IPS-NIHi11 (cell line): ENCODE measurements at places on chromosomes 3 and 15.

- no peak for DNase-seq
These were observed 53.6 kb downstream of the FEZF2 start for GRCh38 chr3:62319570-62320243.

- DNase-seq, result no peak
These were observed 535.5 kb downstream of the SQOR start for GRCh38 chr15:46170326-46170725.

- DNase-seq, result no peak
These were observed 201.6 kb downstream of the OCA2 start for GRCh38 chr15:27897481-27897880.

DNA sequence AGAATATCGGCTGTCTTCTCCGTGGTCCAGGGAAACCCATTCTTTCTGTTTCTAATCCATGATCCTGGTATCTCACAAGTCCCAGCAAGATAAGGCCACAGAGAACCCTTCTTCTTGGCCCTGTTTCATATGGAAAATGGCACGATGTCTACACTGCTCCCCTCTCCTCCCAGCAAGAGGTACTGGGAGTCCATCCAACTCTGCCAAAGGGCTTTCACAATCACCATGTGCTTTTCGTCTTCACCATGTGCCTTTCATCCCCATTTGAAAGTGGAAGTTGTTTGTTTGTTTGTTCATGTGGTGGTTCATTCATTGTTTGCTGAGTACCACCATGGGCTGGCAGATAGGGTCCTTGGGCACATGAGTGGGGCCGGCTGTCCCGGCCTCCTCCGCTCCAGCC lies 5.5 kb downstream of the ITIH3 start:
- DNase-seq, result no peak

DNA sequence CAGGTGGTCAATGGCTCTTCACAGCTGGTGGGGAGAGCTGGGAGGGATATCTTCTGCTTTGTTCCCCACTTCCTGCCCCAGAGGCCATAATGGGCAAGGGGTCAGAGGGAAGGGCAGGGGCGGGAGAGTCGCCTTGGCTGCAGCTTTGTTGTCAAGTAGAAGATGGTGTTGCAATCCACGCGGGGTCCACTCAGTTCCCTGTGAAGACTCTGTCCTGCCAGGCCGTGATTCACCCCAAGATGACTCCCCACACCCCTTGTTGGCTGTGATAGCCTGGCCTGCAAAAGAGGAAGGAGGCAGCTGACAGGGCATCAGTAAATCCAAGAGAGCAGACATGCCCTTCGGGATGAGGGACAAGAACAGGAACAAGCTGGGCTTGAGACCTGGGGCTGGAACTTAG lies 6.9 kb downstream of the GALNT15 start:
- no peak for DNase-seq

- DNase-seq, result no peak
These were observed 928.2 kb downstream of the EPHA3 start for GRCh38 chr3:90035643-90036042.

DNA sequence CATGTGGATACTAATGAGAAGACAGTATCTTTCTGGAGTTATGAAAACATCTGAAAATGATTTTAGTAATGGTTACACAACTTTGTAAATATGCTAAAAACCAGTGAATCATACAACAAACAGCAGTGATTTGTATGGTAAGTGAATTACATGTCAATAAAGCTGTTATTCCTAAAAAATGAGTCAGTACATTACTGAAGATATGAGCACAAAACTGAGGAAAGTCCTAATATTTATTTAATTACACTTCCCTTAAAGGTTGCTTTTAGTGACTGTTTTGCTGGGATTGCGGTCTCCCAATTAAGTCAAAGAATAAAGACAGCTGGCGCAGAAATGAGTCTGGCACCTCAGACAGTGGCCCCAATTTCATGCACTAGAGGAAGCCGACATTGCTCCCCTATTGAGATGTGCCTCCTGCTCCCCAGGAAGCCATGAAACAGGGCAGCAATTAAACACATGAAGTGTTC lies 50.9 kb upstream of the FSIP1 start:
- DNase-seq, result no peak

DNA sequence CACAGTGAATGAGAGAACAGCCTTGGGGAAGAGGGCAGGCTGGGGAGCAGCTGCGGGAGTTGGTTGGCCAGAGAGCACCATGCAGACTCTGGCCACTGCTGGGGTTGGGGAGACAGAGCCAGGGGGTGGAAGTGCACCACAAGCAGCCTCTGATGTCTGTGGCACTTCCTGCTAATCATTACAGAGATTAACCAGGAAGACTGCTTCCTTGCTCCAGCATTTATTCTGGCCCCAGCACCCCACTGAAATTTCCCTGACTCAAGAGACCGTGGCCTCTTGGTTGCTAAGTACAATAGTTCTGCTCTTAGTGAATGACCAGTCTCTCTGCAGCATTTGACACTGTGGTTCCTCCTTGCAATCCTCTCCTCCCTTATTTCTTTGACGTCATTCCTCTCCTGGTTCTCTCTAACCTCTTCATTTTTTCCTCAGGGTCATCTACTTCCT lies 266.2 kb upstream of the ROPN1 start:
- peak; percentile 16 for DNase-seq

DNA sequence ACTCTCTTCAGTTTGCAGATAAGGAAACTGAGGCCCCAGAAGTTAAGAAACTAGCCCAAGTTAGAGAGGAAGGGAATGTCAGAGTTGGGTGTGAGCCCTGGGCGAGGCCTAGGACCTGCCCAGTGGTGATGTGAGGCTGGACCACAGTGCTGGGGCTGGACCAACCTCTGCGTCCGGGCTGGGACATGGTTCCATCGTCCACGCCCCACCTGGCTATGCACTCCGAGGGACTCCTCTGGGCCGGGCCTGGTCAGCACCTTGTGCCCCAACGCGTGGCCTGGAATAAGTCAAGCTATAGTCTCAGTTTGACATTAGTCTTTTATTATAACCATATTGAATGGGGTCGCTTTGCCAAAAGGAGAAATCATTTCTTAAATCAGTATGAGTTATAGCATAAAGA lies 272.1 kb downstream of the PLCL2 start:
- no peak for DNase-seq

DNA sequence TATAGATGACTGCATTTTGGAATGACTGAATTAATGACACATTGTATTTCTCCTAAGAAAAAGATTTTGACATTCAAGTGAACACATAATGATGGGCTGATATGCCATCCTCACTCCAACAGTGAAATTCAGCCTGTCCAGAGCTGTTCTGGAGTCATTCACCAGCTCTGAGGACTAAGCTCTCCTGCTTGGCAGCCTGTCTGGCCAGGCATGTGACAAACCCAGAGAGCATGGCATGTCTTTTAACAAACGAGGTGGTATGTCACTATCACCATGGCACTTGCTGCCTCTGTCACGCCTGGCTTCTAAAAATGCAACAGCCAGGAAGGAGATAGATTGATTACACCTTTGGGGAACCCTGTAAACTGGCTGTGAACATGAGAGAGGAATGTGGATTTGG lies 1.4 kb downstream of the ACTC1 start:
- no peak for DNase-seq
